ENCODE measurements at places on chromosomes 6 and 20. TPM values are rescaled to one million over a fixed set of nuclear protein-coding genes. Genes with fewer than 3 reads are reported as not detected.

DNA sequence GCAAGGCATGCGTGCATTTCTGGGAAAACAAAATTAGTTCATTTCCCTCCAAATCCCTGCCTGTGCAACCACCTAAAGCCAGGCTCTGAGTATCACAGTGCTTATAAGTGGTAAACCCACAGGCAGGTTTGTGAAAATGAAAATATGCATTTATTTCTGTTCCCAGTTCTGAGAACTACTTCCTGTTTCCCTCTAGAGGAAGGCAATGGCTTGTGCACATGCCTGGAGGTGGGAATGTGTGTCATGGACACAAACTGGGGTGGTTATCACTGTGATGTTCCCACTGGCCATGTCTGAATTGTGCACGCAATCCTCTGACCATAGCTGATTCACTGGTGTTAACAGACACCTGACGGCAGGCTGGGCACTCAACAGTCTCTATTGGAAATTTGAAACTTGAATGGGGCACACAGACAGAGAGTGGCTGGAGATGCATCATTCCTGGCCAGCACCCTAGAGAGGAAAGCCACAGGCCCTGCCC lies 26.3 kb downstream of the FAM110A start:
- no peaks in the 10 kb centered on the region for H3K27me3 ChIP-seq
- no peaks in the 10 kb centered on the region for H3K36me3 ChIP-seq
- DNase-seq = no peak
- H3K4me1 ChIP-seq = peaks cover 13% of the 10 kb centered on the region

- no peak overlapping the region for H3K4me3 ChIP-seq
- H3K4me1 ChIP-seq = no peaks in the 10 kb centered on the region
- no peaks in the 10 kb centered on the region for H3K27me3 ChIP-seq
- no peak overlapping the region for H3K27ac ChIP-seq
Measured at GRCh38 chr6:166036316-166037095, 131.1 kb downstream of the TBXT start.

DNA sequence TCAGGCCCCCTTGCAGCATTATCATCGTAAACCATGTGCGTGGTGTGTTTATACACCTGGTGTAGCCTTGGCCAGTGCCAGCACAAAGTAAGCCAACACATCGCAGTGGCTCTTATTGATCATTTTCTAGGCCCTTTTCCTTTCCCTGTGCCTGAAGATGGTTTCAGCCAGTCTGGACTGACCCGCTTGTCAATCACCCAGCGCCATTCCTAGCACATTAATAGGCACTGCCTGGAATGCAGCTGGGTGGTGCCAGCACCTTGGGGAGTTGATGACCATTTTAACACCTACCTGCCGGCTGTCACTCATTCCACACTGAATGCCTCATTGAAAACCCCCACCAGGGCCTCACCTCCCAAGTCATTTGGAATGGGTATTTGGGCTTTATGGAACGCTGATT lies 4.9 kb upstream of the UQCC2 start:
- no peaks in the 10 kb centered on the region for H3K36me3 ChIP-seq
- no peaks in the 10 kb centered on the region for H3K27me3 ChIP-seq
- H3K4me3 ChIP-seq = no peak overlapping the region
- H3K4me1 ChIP-seq = peaks cover 32% of the 10 kb centered on the region

Gene EYA4
- 18.7 TPM for total RNA-seq

Gene CST4
- not detected for total RNA-seq

Gene LY6G5C
- 1.7 TPM for total RNA-seq

Measured in vagina (tissue), 2 donors.